CD14-positive monocyte (primary cell): ENCODE measurements at places on chromosomes 12 and 14.
A peak's percentile ranks its signal among the peaks of the same experiment; 100 is the strongest.

DNA sequence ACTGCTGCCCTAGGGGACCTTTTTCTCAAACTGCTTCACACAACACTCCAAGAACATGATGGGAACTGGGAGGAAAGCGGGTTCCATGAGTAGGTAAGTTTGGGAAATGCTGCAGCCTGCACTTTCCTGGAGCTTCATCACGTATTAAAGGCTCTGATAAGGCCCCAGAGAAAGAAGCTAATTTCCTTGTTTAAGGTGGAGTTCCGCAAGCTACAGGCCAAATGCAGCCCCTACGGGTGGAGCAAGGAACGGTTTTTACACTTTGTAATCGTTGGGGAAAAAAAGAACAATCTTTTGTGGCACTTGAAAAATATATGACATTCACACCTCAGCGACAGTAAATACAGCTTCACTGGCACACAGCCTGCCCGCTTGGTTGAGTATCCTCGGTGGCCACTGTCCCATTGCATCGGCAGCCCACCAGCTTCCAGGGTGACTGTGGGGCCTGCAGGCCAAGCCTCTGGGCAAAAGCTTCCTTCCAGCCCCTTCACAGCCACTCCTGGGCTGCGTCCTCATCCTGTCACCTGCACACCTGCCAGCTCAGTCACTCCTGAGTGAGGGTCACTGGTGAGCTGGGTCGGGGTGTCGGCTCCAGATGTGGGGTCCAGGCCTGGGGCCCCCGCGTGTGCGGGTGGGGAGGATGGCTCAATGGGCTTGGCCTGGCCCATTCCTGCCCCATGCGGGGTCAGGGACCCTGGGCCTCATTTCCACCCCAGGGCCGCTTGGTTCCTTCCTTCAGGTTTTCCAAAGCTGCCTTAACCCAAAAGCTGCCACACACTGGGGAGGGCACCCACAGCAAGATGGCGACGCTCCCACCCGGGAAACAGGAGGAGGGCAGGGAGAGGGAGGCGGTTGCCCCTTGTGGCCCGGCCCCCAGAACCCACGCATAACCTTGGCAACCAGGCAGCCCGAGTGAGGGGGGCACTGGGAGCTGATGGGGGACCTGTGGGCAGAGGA is 2.4 kb downstream of the AMN start:
- DNase-seq, result no peak

GRCh38 chr12:90245391-90245790 is 536.8 kb upstream of the ATP2B1 start:
- no peak for DNase-seq

DNA sequence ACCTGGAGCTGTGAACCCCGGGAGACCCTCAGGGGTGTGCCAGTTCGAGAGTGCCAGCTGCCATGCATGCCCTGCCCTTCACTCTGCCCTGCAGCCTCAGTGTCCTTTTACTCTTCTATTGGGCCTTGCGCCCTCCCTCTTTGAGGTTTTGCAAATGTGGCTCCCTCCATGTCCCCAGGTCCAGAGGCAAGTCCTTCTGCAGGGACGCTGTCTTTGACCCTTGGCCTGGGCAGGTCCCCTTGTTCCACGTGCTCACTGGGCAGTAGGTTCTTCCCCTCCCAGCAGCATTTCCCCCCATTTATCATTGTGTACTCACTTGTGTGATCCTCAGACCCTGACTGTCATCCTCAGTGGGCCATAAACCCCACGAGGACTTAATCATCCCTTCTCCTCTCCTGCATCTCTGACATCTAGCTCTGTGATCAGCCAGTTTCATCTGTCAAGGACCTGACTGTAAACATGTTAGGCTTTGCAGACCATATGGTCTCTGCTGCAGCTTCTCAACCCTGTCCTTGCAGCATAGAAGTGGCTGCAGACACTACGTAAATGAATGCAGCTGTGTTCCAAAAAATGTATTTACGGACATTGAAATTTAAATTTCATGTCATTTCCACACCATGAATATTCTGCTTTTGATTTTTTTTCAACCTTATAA is 36.6 kb downstream of the TSPAN9 start:
- no peak for DNase-seq

DNA sequence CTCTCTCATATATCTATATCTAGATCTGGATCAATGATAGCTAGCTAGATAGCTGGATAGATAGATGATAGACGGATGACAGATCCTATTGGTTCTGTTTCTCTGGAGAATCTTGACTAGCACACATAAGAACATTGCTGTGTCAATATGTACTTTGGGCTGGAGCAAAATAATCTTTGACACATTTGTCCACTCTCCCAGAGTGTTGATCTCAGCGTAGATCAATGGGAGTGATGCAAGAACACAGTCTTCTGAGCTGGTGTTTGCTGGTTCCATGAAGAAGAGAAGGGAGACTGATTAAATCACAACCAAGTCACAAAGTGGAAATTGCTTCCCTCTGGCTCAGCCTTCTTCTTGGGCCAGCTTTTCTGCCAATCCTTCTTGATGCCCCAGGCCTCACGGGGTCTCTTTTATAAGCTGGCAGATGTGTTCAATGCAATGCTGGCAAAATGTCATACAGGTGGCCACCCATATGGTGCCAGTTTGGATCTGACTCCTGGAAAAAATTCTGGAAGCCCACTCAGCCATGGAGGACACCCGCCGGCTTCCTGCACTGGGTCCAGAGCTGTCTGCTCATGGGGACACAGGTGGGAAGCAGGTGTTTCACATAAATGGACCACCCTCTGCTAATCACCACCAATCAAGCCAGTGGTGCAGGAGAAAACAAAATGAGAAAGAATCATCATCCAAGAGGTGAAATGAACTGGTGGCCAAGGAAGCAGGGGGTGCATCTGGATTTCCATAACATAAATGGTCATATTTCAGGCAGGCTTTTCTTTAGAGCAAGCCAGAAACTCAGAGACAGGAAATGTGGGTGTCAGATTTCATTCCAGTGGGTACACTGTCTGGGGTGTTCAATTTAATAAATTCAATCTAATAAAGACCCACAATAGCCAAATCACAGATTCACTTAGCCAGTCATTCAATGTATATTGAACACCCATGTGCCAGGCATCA is 310.3 kb downstream of the DPF3 start:
- DNase-seq, result no peak

GRCh38 chr14:31449971-31450610 is 7.2 kb downstream of the DTD2 start:
- peak; percentile 26 for DNase-seq

DNA sequence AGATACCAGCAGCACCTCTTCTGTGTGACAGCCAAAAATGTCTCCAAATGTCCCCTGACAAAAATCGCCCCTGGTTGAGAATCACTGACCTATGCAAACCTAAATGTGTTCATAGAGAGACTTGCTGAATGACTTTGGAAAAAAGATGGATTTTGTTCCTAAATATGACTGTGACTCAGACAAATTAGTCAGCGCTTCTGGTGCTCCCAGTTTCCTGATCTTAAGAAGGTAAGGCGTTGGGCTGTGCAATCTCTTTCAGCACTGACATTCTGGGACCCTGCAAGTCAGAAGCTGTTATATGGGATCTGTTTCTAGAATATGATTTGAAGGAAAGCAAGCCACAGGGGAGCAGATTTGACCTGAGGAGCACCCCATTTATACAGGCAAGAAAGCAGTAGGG is 90.6 kb upstream of the PWP1 start:
- no peak for DNase-seq

DNA sequence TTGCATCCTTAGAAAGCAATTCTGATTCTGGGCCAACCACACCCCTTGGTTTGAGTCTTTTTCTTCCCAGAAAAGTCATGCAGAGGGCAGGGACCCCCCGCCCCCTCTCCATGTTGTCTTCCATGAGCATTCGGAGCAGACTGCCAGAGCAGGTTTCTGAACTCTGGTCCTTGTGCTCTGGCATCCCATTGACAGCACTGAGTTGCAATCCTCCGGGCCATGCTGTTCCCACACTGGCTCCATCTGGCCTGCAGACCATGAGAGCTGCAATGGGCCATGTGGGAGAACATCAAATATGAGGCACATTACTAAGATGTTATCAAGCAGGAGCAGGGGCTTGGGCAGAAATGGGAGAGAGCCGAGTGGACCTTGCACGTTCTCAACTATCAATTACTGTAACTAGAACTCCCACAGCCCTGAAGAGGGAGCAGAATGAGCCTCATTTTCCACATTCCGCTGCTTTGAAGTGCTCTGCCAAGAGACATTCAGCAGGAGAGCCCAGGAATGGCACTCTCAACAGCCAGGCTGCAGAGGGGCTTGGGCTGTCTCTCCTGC is 157.4 kb downstream of the STXBP6 start:
- no peak for DNase-seq

GRCh38 chr12:52918351-52918750 is 13.5 kb upstream of the KRT8 start:
- DNase-seq, result no peak

DNA sequence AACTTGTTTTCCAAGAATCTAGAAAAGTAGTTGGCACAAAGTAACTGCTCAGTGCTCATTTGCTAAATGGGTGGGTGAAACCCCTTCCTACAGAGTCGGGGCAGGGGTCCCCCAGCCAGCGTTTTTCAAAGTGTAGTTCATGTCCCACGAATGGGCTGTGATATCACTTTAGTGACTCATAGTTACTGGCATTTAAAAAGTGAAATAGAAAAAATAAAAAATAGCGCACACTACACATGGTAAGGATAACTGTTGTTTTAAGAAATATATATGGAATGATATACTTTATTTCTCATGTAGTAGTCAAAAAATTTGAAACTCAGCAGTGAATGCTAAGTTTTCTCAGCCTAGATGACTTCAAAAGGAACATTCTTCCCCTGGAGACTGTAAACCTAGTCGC is 250.4 kb downstream of the CHST11 start:
- DNase-seq, result no peak

- peak; percentile 41 for DNase-seq
Measured at GRCh38 chr14:21070610-21071224, 613 bp downstream of the ARHGEF40 start.

DNA sequence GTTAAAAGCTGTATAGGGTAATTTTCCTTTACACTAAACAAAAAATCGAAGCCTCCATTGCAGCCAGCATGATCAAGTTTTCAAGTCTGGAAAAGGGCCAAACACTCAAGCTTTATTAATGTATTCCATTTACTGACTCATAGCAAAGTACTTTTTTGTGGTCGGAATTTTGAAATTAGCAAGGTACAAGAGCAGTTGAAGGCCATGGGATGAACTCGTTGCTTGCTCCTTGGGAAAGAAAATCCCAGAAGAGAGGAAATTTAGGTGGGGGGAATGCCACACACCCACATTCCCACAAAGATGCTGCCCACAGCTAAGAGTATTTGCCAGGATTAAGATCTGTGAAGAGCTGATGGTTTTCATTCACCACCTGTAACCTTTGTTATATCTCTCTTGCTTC is 333.7 kb downstream of the EGLN3 start:
- DNase-seq, result no peak

DNA sequence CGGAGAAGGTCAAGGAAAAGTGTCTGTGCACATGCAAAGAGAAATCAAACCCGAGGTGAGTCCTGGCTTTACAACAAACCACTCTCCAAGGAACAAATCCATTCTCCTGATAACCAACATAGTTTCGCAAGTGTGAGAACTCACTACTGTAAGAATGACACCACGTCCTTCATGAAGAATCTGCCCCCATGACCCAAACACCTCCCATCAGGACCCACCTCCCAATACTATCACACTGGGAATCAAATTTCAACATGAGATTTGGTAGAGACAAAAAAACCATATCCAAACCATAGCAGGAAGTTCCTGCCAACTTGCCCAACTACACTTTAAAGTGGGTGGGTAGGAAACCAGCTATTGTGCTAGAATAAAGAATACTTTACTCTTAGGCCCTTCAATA is 2.4 kb upstream of the ERC1 start:
- no peak for DNase-seq

DNA sequence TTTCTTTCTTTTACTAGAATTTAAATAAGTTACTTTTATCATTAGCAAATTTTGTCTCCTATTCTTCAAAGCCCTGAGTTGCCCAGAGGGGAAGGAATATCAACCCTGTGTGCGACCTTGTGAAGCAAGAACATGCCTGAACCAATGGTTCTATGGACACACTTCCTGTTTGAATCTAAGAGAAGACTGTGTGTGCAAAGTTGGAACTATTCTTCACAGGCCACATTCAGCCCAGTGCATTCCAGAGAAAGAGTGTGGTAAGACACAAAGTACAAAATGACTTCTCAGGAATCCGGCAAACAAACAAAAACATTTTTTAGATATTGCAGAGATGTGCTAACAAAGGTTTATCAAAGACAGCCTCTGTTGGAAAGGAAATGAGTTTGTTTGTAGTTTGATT is 90.8 kb upstream of the PTPRQ start:
- DNase-seq, result no peak

- no peak for DNase-seq
Measured at GRCh38 chr12:3988519-3989217, 115.5 kb upstream of the PARP11 start.

DNA sequence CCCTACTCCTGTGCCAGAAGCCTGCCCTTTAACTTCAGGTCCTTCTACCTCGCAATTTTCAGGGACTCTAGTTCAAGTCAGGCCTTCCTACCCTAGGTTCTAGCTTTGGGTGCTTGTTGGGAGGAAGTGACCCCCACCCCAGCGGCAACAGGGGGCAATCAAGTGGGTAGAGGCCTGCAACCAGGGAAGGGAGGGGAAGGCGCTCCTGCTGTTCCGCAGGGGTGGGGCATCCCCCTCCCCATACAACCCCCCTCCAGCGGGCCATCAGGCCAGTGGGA is 204 bp upstream of the PRPH start:
- no peak for DNase-seq

DNA sequence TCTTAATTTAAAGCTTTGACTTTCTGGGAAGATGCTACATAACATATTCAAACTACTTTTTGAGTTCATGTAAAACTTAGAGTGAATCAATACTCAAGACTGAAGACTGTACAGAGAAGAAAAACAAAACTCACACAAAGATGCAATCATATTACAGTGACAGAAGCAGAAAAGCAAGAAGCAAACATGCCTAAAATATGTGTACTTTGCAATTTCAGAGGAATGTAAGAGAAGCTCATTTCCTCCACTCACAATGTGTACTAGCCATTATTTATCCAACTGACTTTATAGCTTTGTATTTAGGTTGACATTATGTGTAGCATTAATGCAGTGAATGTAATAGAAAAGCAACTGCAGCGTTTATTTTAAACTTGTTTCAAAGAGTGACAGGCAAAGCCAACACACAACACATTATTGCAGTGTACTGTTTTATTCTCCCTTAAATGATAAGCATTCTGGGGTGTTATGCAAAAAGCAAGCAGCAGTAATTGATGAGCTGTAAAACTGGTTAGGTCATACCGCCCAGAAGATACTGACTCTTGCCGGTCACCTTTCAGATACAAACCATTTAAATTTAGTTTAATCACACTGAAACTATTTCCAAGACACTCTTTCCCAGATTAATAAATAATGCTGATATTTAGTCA is 88.2 kb upstream of the PAWR start:
- no peak for DNase-seq

GRCh38 chr12:19998411-19998810 is 369.9 kb upstream of the PDE3A start:
- no peak for DNase-seq
